Muscle of leg (tissue), 16 donors: ENCODE measurements at places on chromosomes 3 and 15. TPM values are rescaled to one million over a fixed set of nuclear protein-coding genes. Genes with fewer than 3 reads are reported as not detected.

GRCh38 chr3:9862391-9863057 lies 17.5 kb downstream of the CIDEC start:
- H3K27me3 ChIP-seq, result no peaks in the 10 kb centered on the region
- H3K27ac ChIP-seq, result no peak overlapping the region
- peaks cover 31% of the 10 kb centered on the region for H3K4me1 ChIP-seq
- no peaks in the 10 kb centered on the region for H3K36me3 ChIP-seq
- peak overlapping the region; percentile 22 for H3K4me3 ChIP-seq
- DNase-seq, result peak; percentile 62

- no peaks in the 10 kb centered on the region for H3K27me3 ChIP-seq
- no peak overlapping the region for H3K4me3 ChIP-seq
- no peaks in the 10 kb centered on the region for H3K36me3 ChIP-seq
- peaks cover 5% of the 10 kb centered on the region for H3K4me1 ChIP-seq
- DNase-seq, result no peak
- no peak overlapping the region for H3K27ac ChIP-seq
Observed at GRCh38 chr3:47159820-47160219, 4.1 kb downstream of the SETD2 start.

DNA sequence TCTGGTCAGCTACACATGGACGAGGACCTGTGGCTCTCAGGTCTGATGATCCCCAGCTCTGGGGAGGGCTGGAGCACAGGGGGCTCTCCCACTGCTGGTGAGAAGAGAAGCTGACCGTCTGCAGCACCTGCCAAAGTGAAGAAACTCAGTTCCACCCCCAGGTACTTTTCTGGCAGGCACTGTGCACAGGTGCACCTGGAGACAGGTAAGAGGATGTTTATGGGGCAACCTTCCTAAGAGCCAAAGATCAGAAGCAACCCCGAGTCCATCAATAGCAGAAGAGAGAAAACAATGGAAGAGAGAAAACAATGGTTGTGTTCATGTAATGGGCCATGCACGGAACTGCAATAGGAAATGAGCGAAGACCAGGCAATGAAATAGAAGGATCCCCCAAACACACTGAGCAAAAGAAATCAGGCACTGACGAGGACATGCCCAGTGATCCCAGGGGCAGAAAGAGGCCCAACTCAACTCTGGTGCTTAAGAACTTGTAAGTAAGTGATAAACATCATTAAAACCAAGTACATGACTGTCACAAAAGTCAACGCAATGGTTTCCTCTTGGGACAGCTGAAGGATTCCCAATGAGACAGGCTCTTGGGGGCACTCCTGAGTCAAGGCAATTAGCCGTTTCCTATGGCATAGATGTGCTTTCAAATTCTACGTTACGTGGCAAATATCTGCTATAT lies 95.0 kb upstream of the ALDH1A3 start:
- no peaks in the 10 kb centered on the region for H3K27me3 ChIP-seq
- H3K4me1 ChIP-seq, result peaks cover 9% of the 10 kb centered on the region
- no peak overlapping the region for H3K4me3 ChIP-seq
- no peak overlapping the region for H3K27ac ChIP-seq
- DNase-seq, result no peak
- H3K36me3 ChIP-seq, result no peaks in the 10 kb centered on the region

DNA sequence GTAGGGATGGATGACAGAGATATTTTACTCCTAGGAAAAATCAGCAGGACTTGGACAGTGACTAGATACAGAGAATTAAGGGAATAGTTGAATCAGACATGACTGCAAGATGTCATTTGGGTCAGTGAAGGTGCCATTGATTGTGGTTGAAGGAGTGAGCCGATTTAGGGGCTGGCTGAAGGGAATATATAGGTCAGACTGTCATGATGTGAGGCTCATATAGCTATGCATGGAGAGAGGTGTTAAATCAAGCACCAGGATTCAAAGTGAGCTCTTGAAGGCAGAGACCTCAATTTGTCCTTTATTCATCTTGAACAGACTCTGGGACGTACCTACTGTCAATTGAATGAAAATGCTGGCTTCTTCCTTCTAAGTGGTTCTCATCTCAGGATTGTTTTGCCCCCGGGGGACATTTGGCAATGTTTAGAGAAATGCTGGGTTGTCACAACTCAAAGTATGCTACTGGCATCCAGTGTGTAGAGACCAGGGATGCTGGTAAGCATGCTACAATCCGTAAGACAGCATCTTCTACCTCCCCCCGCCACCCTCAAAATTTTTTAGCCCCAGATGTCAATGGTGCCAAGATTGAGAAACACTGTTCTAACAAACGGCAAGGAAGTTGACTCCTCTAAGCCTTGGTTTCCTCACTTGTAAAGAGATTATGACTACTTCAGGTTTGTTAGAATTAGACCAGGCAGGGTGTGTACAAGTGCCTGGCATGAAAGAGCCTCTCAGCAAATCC lies 7.8 kb downstream of the ATP2C1 start:
- no peaks in the 10 kb centered on the region for H3K4me1 ChIP-seq
- no peaks in the 10 kb centered on the region for H3K36me3 ChIP-seq
- no peaks in the 10 kb centered on the region for H3K27me3 ChIP-seq
- no peak overlapping the region for H3K4me3 ChIP-seq
- DNase-seq, result no peak
- H3K27ac ChIP-seq, result no peak overlapping the region

MYZAP gene
- 2.9 TPM for total RNA-seq

DNA sequence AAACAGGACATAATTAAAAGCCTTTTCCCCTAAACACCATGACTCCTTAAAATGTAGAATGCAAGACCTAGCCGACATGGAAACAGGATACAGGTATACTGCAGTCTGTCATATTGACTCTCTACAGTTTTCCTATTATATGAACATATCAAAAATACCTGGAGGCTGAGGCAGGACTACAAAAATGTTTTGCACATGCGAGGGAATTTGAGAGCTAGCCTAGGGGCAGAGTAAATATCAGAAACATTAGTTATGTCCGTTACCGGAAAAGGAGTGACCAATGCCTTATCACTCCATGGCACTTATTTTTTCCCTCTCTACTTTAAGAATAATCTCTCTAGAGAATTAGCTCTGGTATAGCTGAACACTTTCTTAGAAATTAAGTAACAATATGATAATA lies 732.3 kb downstream of the TUSC7 start:
- H3K27ac ChIP-seq, result no peak overlapping the region
- no peaks in the 10 kb centered on the region for H3K36me3 ChIP-seq
- no peaks in the 10 kb centered on the region for H3K27me3 ChIP-seq
- no peaks in the 10 kb centered on the region for H3K4me1 ChIP-seq

- H3K36me3 ChIP-seq, result no peaks in the 10 kb centered on the region
- no peak overlapping the region for H3K27ac ChIP-seq
- H3K4me1 ChIP-seq, result no peaks in the 10 kb centered on the region
- DNase-seq, result no peak
- H3K27me3 ChIP-seq, result no peaks in the 10 kb centered on the region
- H3K4me3 ChIP-seq, result no peak overlapping the region
Observed at GRCh38 chr15:59555696-59556095, 55.9 kb upstream of the GCNT3 start.

THAP10 gene
- total RNA-seq, result 1.5 TPM

- H3K27ac ChIP-seq, result no peak overlapping the region
- no peaks in the 10 kb centered on the region for H3K4me1 ChIP-seq
- no peak for DNase-seq
- H3K27me3 ChIP-seq, result no peaks in the 10 kb centered on the region
Observed at GRCh38 chr3:76372497-76372896, 587.1 kb upstream of the ZNF717 start.

- DNase-seq, result no peak
- peaks cover 13% of the 10 kb centered on the region for H3K4me1 ChIP-seq
- H3K36me3 ChIP-seq, result peaks cover 11% of the 10 kb centered on the region
- H3K27me3 ChIP-seq, result no peaks in the 10 kb centered on the region
Observed at GRCh38 chr3:69011096-69011730, 2.3 kb downstream of the EOGT start.

DNA sequence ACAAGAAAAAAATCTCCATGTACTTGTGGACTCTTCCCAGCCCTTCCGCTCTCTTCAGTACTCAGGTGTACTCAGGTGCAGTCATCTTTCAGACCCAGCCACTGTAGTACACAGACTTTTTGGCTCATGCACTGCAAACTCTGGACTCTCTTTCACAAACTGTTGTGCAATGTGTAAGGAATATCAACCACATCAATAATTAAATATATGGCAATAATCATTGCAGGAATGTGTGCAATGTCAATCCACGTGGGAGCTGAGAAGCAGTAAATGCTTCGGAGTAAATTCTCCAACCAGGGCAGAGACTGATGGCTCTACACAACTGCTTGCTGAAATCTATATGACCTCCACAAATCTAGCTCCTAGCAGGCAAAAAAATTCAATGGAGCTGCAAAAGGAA lies 287.3 kb upstream of the COL8A1 start:
- H3K4me3 ChIP-seq, result no peak overlapping the region
- no peak for DNase-seq
- no peak overlapping the region for H3K27ac ChIP-seq
- no peaks in the 10 kb centered on the region for H3K27me3 ChIP-seq
- no peaks in the 10 kb centered on the region for H3K36me3 ChIP-seq

DNA sequence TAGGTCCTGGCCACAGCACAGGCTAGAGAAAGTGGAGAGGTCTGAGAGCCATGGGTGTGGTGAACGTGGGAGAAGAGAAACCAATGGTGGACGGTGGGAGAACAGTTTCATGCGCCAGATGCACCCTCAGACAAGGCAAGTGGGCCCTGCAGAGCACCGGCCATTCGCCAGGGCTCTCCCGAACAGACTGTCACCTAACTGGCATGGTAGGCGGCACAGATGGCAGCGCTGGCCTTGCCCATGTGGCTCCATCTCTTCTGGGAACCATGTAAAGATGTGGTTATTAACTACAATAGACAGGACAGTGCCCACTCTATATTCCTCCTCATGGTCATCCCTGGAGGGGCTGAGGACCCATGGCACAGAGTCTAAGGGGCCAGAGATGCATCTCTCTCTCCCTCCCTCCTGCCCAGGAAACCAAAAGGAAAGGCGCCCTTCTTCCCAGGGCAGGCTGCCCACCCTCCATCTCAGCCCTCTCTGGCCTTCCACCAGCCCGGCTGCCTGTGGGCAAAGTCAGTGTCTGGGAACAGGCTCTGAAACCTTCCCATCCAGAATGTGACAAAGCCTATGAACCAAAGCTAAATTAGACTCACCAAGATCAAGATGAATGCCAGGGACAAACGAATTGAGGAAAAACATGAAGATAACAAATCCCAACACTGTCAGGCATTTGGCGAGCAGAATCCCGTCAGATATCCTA lies 147.8 kb downstream of the OCA2 start:
- no peak for DNase-seq
- no peak overlapping the region for H3K4me3 ChIP-seq
- no peak overlapping the region for H3K27ac ChIP-seq
- no peaks in the 10 kb centered on the region for H3K4me1 ChIP-seq
- H3K27me3 ChIP-seq, result no peaks in the 10 kb centered on the region
- peaks cover 3% of the 10 kb centered on the region for H3K36me3 ChIP-seq

DNA sequence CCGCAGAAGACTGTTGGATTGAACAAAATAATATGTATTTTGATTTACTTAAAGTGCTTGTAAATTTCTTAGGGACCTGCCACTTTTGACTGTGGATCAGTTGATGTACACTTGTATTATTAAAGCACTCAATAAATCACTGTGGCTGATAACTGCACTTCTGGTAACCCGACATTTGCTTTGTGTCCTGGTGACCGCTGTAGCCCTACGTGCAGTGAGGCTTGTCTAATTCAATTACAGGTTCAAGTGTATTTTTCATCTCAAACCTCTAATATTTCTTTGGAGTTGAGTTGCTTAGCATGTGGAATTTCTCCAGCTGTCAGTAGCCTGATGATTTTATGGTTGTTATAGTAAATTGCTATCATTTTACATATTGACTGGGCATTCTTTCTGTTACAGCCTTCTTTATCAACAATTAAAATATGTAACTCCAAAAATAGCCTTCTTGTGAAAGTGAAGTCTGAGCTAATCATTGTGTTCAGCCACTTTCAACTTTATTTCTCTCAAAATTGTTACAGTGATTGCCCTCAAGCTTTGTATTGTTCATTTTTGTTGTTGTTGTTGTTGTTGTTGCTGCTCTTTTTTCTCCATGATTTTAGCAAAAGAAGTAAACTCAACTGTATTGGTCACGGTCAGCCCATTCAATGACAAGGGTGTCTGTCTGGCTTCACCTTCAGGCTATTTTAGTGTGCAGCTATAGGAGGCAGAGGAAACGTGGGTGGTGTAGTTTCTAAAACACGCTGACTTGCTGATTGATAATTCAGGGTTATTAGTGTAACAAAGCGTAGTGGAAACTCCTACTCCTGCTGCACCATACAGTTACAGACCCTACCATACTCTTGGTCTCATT lies 215.1 kb upstream of the UBE2E1 start:
- DNase-seq, result no peak
- H3K4me3 ChIP-seq, result no peak overlapping the region
- no peak overlapping the region for H3K27ac ChIP-seq
- H3K4me1 ChIP-seq, result no peaks in the 10 kb centered on the region

DUOXA2 gene
- total RNA-seq, result not detected

DNA sequence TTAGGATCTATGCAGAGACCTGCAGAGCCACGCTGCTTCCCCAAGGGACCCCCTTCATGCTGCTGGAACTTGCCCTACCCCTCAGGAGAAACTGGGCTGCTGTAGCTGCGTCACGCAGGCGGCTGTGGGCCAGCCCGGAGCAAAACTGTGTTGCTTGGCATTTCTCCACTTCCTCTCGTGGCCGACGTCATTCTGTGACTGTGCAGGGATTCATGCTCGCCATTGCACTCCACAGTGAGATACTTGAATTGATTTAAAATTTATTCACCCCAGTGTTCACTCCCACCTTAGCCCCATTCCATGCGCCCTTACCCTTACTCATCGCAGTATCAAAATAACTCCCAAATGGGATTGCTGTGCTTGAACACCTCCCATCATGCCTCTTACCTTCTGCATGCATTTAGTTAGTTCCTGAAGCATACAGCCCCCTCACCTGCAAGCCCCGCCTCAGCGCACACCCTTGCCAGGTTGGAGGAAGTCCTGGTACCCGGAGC lies 45.7 kb downstream of the TMEM44 start:
- H3K27ac ChIP-seq, result no peak overlapping the region
- no peak overlapping the region for H3K4me3 ChIP-seq
- peak; percentile 37 for DNase-seq
- no peaks in the 10 kb centered on the region for H3K27me3 ChIP-seq
- H3K4me1 ChIP-seq, result peaks cover 5% of the 10 kb centered on the region
- peaks cover 37% of the 10 kb centered on the region for H3K36me3 ChIP-seq

GRCh38 chr3:115537669-115538068 lies 85.6 kb upstream of the GAP43 start:
- no peak overlapping the region for H3K27ac ChIP-seq
- no peaks in the 10 kb centered on the region for H3K4me1 ChIP-seq
- H3K27me3 ChIP-seq, result no peaks in the 10 kb centered on the region
- no peaks in the 10 kb centered on the region for H3K36me3 ChIP-seq
- no peak overlapping the region for H3K4me3 ChIP-seq

GRCh38 chr15:83283138-83283812 lies 1.2 kb downstream of the BNC1 start:
- H3K36me3 ChIP-seq, result no peaks in the 10 kb centered on the region
- H3K4me1 ChIP-seq, result peaks cover 17% of the 10 kb centered on the region
- no peak overlapping the region for H3K27ac ChIP-seq
- H3K27me3 ChIP-seq, result peaks cover 46% of the 10 kb centered on the region

EPHB3 gene
- 36.2 TPM for total RNA-seq
